ENCODE measurements at places on chromosomes 3 and 15.

- DNase-seq, result no peak
Observed at GRCh38 chr3:50550079-50550736, 17.3 kb downstream of the C3orf18 start.

DNA sequence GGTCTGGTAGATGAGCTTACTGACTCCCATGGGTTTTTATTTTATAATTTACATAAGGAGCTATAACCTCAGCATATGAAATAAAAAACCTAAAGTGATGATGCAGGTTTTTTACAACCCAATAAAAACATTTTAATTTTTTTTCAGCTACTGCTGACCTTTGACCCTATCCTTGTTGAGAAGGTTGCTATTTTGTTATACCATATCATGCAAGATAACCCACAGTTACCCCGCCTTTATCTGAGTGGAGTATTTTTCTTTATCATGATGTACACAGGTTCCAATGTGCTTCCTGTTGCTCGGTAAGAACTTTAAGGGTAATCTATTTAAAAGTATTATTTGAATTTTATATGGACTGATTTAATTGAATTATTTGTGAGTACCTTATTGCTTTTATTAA is 70.8 kb downstream of the DNAJC13 start:
- DNase-seq, result no peak

DNA sequence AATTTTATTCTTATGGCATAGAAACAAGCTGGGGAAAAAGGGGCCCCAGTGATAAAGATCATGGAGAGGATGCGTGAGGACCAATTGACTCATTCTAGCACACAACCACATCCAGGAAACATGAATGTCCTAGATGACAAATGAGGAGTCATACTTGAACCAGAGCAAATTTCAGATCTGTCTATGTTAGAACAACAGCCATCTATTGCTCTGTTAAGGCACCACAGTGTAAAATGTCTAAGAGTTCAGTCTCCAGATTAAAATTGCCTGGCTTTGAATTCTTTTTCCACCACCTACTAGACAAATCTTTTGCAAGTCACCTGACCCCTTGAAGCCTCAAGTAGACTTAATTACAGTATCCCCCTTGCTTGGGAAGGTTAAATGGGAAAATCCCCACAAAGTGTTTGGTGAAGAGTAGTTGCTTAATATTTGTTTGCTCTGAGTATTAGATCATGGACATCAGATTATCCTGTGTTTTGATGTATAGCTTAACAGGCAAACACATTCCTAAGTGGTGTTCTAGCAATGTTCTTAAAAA is 258.7 kb upstream of the TGFBR2 start:
- peak; percentile 66 for DNase-seq

DNA sequence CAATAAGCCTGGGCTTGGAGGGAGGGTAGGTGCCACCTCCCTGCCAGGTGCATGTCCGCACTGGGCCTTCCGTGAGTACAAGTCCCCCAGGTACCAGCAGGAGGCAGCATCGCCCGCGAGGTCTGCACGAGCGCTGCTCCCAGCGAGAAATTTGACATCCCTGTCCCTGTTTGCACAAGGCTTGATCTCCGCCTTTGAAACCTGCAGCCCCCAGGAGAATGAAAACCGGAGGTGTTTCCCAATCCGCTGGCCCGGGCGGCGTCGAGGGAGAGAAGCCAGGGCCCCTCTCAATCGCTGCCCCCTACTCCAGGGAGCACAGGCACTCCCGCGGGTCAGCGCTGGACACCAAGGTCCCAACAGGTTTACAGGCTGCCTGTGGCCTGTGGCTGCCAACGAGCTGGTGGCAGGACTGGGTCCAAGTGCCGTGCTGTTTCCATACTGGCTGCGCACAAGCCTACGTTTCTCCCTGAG is 961 bp downstream of the HAPLN3 start:
- DNase-seq, result no peak

- no peak for DNase-seq
Observed at GRCh38 chr15:26970712-26971210, at the start of gene GABRG3. Gene GABRG3 (plus strand): TSS chr15:26971181.

GRCh38 chr3:150319900-150320299 is 88.2 kb upstream of the TSC22D2 start:
- peak; percentile 82 for DNase-seq

DNA sequence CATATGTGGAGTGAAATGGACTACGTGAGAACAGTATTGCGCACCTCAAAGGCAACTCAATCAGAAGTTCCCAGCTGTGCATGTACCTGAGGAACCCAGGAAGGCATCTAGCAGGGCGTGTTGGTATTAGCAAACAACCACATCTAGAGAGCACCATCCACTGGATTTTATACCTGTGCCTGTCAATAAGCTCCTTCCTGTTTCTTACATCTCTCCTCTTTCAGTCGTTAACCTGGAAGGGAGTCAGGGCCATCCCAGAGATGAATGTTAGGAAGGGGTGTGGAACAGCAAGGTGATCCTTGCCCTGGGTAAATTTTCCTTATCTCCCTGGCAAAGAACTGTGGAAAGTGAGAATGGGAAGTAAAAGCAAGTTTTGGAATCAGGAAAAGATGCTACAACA is 29.6 kb upstream of the CHMP2B start:
- no peak for DNase-seq

- no peak for DNase-seq
Observed at GRCh38 chr15:66592505-66593218, 26.9 kb upstream of the LCTL start.

GRCh38 chr3:59006634-59007517 is 42.9 kb downstream of the CFAP20DC start:
- DNase-seq, result no peak

DNA sequence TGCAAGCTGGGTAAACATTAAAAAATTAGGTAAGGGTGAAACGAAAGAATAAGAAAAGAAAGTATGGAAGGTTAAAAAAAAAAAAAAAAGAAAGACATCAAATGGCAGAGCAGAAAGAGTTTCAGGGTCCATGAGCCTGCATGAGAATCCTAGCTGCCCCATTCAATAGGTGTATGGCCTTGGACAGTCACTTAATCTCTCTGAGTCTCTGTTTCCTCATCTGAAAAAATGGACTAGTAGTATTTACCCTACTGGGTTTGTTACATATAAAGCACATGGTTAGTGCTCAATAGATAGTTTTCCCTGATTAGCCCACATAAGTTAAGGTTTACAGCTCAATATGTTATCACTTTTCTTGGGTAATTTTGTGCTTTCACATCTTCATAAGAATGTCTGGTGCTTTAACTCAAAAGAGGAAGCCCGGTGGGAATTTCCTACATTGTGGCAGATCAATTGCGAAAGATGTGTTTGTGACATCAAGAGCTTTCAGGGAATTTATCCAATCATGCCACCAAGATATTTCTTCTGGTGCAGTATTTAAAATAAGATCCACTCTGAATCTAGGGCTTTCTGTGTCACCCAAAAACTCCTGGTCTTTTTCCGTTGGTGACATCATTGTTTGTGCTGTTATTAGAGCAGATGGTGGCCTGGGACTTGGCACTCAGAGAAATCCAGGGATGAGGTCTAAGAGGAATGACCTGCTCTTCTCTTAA is 57.2 kb upstream of the UBE2E1 start:
- no peak for DNase-seq

GRCh38 chr3:18445401-18446148 is 20.4 kb upstream of the SATB1 start:
- no peak for DNase-seq

DNA sequence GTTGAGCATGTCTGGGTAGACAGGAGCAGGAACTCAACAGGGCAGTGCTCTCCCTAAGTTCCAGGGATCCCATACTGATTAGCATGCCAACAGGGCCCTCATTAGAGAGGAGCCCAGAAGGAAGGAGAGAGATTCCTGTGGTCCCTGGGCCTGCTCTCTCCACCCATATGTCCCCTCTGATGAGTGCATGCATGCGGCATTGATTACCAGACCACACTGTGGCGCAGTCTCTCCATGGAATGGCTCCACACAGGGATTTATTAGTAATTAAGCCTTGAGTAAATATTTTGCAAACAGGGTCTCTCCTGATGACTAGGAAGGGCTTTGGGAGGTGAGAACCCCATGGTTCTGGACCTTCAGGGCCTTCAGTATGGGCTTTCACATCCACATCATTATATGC is 60.0 kb upstream of the ST8SIA2 start:
- DNase-seq, result no peak

GRCh38 chr15:77163781-77164384 is 93.0 kb upstream of the TSPAN3 start:
- DNase-seq, result no peak

All from GM04504 (cell line).